ENCODE measurements at places on chromosomes 11 and 22. TPM values are rescaled to one million over a fixed set of nuclear protein-coding genes. Genes with fewer than 3 reads are reported as not detected.

Gene SCGB1A1
- not detected for total RNA-seq

- no peak overlapping the region for H3K27ac ChIP-seq
- no peak overlapping the region for H3K4me3 ChIP-seq
- no peaks in the 10 kb centered on the region for H3K27me3 ChIP-seq
- DNase-seq, result no peak
- H3K36me3 ChIP-seq, result peaks cover 4% of the 10 kb centered on the region
These were observed 96.5 kb downstream of the EXT2 start for GRCh38 chr11:44192017-44192385.

Gene KREMEN1
- 3.8 TPM for total RNA-seq

GRCh38 chr11:95991545-95991944 lies 67.6 kb upstream of the MTMR2 start:
- H3K36me3 ChIP-seq, result no peaks in the 10 kb centered on the region
- no peak for DNase-seq
- no peak overlapping the region for H3K4me3 ChIP-seq
- H3K4me1 ChIP-seq, result peaks cover 44% of the 10 kb centered on the region
- H3K27me3 ChIP-seq, result no peaks in the 10 kb centered on the region

GRCh38 chr22:27433585-27434190 lies 367.9 kb downstream of the MN1 start:
- H3K27me3 ChIP-seq, result no peaks in the 10 kb centered on the region
- no peak overlapping the region for H3K27ac ChIP-seq
- H3K4me1 ChIP-seq, result peaks cover 15% of the 10 kb centered on the region
- DNase-seq, result no peak
- H3K4me3 ChIP-seq, result no peak overlapping the region

Gene P2RY2
- 1.6 TPM for total RNA-seq

DNA sequence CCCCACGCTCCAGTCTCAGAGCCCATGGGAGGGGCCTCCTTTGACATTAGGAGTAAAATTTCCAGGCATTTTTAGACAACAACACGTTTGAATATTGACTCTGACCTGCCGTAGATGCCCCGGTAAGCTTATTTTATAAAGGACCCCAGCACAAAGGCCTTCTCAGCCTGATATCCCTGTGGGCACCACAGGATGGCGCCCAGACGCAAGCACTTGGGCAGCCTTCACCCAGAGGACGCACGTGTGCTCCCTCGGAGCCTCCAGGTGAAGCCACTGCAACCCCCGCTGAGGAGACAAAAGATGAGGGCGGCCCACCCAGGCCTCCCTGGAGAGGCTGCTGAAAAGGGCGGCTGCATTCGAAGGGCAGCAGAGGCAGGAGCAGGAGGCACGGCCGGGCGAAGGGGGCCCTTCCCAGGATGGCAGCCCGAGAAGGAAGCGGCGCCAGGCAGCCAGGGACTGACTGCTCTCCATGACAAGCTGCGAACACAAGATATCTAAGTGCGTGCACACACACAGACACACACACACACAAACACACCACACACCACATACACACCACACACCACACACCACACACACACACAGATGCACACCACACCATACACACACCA lies 15.2 kb upstream of the TH start:
- no peaks in the 10 kb centered on the region for H3K36me3 ChIP-seq
- H3K27me3 ChIP-seq, result no peaks in the 10 kb centered on the region
- no peaks in the 10 kb centered on the region for H3K4me1 ChIP-seq
- peak; percentile 71 for DNase-seq
- no peak overlapping the region for H3K27ac ChIP-seq
- H3K4me3 ChIP-seq, result no peak overlapping the region

- peaks cover 37% of the 10 kb centered on the region for H3K36me3 ChIP-seq
- H3K27me3 ChIP-seq, result no peaks in the 10 kb centered on the region
- no peak overlapping the region for H3K27ac ChIP-seq
- H3K4me3 ChIP-seq, result no peak overlapping the region
- DNase-seq, result peak; percentile 87
These were observed 17.2 kb downstream of the CLDN25 start for GRCh38 chr11:113796663-113797259.

DNA sequence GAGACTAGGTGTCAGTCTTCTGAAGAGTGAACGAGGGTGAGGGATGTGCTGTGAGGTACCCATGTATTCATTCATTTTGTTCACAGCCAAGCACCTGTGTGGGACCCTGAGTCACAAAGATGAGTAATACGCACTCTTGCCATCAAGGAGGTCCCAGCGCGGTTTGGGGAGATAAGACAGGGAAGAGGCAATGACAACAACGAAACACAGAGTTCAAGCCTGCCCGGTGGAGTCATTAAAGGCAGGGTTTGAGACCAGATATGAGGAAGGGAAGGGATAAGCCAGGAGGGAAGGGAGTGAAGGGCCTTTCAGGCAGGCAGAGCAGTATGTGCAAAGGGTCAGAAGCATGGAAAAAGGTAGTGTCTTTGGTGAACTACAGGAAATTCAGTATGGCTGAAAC lies 4.6 kb downstream of the DCHS1 start:
- H3K4me1 ChIP-seq, result peaks cover 13% of the 10 kb centered on the region
- H3K27ac ChIP-seq, result no peak overlapping the region
- no peak for DNase-seq
- peaks cover 42% of the 10 kb centered on the region for H3K27me3 ChIP-seq

Gene BACE1
- total RNA-seq, result 9.2 TPM

- no peaks in the 10 kb centered on the region for H3K27me3 ChIP-seq
- H3K4me3 ChIP-seq, result no peak overlapping the region
- no peak overlapping the region for H3K27ac ChIP-seq
- H3K4me1 ChIP-seq, result no peaks in the 10 kb centered on the region
These were observed 142.0 kb upstream of the BDNF start for GRCh38 chr11:27842290-27842689.
